ENCODE measurements at places on chromosomes 5 and 9.

DNA sequence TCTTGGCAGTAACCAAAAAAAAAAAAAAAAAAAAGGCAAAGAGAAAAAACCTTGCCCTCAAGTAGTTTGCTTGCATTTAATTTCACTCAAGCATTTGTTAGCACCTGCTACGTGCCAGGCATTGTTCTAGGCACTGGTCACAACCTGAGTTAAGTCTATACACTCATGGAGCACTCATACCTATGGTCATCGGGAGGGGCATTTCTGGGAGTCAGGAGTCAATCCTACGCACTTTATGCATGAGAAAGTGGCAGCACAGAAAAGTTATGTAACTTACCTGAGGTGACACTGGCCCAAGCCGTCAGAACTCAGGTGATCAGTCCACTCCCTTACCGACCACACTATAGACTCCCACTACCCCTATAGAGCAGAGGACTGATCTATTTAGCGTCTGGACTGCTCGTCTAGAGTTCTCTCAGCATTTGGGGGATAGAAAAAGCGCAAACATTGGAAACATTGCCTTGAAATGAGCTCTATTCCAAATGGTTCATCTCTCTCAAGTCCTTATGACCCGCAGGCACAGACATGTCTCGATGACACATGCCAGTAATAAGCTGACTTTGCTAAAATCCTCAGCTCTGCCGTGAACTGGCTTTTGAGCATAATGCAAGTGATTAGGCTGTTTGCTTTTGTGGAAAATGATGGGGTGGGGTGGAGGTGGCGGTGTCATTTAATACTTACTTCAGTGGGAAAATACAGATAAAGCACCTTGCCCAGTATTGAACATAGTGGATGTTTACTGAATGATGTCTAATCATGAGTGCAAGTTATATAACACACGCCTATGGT is 160.2 kb downstream of the ARHGEF28 start:
- DNase-seq, result no peak

- DNase-seq, result no peak
Observed at GRCh38 chr9:37938121-37938891, 34.4 kb upstream of the SLC25A51 start.

GRCh38 chr9:115057559-115057958 is 60.4 kb downstream of the TNC start:
- DNase-seq, result no peak

- peak; percentile 28 for DNase-seq
Observed at GRCh38 chr5:80238097-80238496, 17.8 kb downstream of the SERINC5 start.

DNA sequence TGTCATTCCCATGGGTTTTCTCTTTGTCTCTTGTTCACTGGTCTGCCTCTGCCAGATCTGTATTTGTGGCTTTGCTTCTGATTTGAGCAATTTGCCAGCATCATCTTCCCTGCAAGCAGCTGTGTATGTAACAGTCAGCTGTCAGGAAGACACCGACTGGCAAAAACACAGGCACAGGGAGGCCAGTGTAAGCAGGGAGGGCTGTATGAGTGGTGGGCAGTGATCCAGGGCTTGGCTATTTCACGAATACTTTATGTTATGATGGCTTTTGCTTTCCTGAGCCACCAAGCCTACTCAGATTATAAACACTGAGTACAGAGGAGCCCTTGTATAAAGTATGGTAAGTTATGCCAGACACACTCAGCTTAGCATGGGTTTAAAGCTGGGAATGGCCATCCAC is 11.6 kb downstream of the BNIP1 start:
- no peak for DNase-seq

- no peak for DNase-seq
Observed at GRCh38 chr9:18939943-18940342, 93.1 kb downstream of the SAXO1 start.

- no peak for DNase-seq
Observed at GRCh38 chr5:78615697-78616096, 32.9 kb downstream of the LHFPL2 start.

DNA sequence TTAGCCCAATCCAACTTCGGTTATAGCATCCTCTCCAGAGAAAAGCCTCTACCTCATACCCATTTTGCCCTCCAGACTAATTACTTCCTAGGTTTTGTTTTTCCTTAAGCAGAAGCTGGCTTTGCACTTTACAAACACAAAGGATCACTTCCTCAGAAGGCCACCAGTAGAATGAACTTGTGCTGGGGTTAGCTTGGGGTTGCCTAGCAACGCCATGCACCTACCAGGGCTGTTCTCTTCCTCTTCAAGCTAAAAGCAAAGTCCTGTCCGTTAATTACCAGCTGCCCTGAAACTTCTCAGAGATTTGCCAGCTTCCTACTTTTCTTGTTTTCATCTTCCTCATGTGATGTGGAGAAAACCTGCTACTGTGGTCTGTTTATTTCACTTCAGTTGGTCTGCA is 132.0 kb upstream of the WWC1 start:
- DNase-seq, result no peak

- DNase-seq, result no peak
Observed at GRCh38 chr5:91281401-91281800, 101.7 kb downstream of the ARRDC3 start.

DNA sequence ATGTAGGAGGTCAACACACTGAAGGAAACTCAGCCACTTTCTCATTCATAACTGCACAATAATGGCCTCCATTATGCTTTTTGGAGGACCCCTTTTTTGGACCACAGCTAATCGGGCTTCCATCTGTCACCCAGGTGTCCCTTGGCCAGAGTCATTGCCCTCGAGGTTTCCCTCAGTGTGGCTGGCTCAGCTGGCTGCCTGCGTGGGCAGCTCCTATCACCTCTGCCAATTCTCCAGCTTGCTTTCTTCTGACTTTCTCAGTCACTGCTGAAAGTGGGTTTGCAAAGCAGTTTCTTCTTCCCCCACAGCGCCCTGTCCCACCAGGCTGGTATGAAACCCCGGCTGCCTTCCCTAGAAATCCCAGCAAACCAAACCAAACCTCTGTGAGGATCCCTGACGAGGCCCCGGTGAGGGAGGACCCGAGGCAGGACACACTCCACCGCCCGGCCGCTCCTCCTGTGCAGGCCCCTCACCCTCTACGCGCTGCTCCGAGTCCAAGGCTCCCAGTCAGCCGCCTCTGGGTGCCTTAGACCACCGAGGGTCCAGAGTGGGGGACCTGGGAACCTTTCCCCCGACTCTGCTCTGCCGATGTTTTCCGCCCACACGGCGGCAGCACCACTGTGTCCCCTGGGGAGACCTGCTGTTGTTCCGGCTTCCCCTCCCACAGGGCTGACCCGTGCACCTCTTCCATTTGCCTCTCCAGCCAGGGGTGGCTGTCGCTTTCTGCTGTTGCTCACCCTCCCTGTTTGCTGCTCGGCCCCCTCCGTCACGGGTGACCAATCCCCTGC is 109.5 kb downstream of the TENT4A start:
- no peak for DNase-seq

DNA sequence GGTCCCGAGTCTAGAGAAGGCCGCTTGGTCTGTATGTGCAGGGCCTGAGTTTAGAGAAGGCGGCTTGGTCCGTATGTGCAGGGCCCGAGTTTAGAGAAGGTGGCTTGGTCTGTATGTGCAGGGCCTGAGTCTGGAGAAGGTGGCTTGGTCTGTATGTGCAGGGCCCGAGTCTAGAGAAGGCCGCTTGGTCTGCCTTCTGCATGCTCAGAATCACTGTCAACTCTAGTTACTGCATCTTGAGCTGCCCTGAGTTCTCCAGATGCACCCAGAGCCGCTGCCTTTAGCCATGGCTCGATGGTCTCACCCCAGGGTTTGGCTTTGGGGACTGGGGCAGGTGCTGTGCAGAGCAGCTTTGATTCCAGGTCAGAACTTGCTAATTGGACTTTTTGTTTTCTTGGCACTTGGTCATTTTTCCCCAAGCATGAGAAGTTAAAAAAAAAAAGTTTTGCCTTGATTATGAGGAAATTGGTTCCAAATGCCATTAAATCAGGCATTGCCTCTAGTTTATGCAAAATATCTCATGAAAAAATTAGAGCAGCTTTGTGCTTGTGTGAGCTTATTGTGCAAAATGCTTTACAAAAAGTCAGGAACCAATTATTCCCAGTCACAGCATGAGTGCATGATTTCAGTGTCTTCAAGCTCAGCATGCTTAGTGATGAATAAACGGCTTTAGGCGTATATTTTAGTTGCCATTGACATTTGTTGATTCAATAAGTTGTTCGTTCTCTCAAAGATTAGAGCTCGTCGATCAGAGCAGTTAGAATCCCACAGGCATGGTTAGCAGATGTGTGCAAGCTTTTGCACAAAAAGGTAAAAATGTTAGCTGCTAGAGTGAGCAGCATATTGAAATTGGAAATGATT is 25.4 kb upstream of the EXOC3 start:
- DNase-seq, result no peak

GRCh38 chr5:1215320-1216096 is 9.7 kb upstream of the SLC6A18 start:
- DNase-seq, result no peak

- DNase-seq, result no peak
Observed at GRCh38 chr9:93315118-93315517, 131.2 kb downstream of the WNK2 start.

DNA sequence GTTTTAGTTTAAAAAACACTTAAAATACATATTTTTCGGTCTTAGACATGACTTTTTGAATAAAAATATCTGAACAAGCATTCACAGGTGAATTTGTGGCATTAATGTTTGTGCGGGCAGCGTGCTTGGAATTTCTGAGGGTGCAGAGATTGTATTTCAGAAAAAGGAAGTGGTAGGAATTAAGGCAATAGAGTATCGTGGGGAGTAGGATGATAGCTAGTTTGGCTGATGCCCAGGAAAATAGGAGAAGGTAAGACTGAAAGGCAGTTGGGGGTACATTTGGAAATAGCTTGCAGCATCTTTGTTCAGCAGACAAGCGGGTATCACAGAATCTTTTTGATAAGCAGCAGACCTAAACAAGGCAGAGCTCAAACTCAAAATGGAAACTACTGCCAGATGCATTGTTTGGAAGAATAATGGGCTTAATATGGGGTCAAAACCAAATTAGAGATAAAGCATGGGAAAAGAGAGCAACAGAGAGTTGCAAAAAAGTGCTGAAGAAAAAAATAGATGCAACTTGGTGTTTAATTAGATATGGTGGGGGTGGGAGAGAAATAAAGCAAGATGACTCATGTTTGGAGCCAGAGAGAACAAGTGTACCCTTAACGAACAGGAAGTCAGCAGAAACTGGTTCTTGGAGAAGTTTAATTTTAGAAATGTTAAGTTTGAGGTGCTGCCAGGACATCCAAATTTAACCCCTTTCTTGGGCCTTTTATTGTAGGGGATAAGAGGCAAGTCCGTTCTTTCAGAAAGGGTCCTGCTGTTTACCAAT is 85.7 kb upstream of the ARRDC3 start:
- DNase-seq, result no peak

- DNase-seq, result no peak
Observed at GRCh38 chr9:115210699-115211098, 92.7 kb upstream of the TNC start.

DNA sequence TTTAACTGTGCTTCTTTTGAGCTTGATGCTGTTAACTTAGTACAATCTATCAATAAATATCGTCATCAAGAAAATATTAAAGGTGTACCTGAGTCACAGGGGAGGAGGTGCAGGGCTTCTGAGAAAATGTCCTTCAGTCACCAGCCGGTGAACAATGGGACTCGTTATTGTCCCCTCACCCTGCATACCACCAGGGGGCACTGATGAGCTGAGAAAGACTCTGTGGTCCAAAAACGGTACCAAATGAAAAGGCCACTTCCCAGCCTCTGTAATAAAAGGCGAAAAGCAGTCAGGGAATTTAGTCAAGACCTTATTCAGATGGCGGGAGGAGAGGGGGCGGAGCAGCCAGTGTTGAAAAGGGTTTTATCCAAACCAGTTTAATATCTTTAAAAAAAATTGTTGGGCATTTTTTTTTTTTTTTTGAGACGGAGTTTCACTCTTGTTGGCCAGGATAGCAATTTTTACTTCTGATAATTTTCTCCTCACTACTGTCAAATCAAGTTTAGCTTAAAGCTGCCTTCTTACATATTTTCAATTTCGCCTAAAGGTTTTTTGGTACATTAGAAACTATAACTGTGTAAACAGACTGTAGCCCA is 271.9 kb upstream of the ADAMTS16 start:
- peak; percentile 19 for DNase-seq

GRCh38 chr5:112381521-112381920 is 37.6 kb downstream of the EPB41L4A start:
- DNase-seq, result no peak

DNA sequence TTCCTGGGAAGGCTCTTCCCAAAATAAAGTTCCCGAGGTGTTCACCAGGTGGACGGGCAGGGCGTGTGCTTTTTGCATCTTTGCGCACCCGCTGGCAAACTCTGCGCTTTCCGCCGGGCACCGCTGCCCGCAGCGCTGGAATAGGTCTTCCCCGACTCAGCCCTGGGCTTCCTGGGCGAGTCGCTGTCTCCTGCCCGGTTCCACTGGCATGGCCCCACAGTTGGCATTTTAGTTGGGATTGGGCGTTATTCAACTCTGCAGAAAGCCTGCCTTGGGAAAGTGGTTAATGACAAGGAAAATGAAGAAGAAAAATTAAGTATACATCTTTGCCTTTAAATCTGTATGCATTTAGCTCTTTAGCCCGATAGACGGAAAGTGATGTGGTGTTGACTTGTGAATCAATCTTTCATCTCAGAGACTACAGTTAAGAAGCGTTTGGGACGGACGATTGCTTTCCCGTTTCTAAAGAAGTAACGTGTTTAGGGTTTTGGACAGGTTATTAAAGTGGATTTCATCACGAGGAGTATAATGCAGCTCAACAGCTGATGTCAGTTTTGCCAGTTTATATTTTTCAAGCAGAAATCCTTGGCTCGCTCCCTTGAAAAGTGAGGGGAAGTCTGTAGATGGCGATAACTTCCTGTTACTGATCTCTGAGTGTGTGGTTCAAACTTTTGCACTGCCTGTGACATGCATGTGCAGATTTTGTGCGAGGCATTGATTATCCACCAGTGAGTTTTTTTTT is 946 bp downstream of the ADCY2 start:
- DNase-seq, result no peak

DNA sequence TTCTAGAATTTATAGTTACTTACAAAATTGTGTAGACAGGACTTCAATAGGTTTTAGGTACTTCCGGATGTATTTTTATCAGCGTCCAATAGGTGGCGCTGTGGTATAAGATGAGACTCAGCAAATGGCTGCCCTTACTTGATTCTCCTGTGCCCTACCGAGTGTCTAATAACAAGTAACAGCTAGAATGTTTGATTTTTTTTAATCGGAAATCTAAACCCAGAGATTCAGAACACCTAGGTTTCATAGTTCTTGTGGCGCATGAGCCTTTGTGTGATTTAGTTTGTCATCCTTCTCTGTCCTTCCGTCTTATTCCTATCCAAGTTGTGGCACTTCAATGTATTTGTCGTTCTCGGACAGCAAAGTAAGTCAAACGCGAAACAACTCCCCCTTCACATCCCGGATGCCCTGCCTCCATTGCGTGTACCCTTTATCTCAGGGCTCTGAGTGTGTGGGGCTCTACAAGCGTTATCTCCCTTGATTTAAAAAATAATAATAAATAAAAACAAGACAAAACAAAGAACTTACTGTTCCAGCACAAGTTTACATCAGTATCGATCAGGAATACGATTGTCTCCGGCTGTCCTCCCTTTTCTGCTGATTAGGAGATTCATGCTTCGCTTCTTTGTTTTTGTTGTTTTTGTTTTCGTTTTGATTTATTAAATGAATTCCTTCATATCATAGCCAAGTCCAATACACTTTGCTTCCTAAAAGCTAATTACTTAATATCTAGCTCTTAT is 50.7 kb upstream of the SLC30A5 start:
- peak; percentile 70 for DNase-seq

- DNase-seq, result no peak
Observed at GRCh38 chr5:31648326-31648725, 9.4 kb downstream of the PDZD2 start.

GRCh38 chr5:77599679-77600078 is 38.8 kb downstream of the OTP start:
- DNase-seq, result no peak

GRCh38 chr5:109935833-109936490 is 246.2 kb downstream of the MAN2A1 start:
- DNase-seq, result no peak
